T-helper 22 cell (primary cell): ENCODE measurements at places on chromosomes 4 and X.

GRCh38 chr4:125303058-125303457 lies 11.7 kb upstream of the FAT4 start:
- no peak for DNase-seq

DNA sequence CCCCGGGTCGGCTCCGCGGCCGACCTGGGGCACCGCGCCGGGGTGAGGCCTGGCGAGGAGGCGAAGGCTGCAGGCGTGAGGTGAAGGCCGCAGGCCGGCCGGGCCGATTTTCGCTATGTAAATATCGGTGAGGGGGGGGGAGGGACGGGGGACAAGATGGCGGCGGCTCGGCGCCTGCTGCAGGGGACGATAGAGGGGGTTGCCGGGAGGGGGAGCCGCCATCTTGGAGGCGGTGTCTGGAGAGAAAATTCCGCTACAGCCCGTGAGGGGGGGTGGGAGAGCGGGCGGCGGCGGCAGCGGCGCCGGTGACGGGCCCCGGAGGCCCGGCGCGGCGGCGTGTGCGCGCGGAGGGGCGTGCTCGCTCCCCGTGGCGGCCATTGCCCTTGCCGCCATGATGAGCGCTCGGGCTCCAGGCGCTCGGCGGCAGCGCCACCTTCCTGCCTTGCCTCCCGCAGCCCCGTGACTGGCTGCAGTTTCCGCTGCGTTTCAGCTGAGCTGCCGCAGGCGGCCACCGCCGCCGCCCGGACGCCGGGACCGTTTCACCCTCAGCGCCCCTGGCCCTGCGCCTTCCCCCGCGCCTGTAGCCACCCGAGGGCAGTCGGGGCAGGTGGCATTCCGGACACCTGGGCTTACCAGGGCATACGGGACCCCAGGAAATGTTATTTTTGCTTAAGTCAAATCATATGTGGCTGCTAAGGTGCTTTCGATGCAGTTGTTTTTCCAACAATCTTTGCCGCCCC lies 692 bp downstream of the ZFX start:
- peak; percentile 90 for DNase-seq

GRCh38 chr4:6771229-6771671 lies 11.3 kb upstream of the KIAA0232 start:
- no peak for DNase-seq

GRCh38 chrX:24672701-24673190 lies 21.0 kb upstream of the POLA1 start:
- no peak for DNase-seq

DNA sequence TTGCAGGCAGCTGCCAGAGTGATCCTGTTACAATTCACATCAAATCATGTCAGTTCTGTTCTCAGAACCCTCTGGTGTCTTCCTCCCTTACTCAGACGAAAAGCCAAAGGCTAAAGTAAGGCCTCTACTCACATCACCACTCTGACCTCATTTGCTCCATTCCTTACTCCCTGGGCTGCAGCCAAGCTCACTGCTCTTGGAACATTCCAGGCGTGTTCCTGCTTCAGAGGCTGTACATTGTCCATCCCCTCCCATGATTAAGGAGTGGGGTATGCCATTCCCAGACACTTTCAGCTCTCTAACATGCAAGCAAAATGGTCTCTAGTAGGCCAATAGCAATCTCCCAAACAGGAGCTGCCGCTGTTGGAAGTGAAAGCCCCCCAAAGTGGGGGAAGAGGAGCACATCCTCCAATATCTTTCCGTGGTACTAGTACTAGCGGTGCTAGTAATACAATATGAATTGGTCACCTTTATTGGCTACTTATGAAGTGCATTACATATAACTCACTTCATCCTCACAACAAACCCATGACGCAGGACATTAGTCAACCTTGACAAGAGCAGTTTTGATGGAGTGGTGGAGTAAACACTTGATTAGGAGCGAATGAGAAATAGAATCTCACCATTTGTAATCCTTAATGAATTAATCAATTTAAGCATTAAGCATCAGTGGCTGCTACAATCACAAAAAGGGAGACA lies 15.0 kb downstream of the GAB3 start:
- DNase-seq, result no peak

- DNase-seq, result no peak
Measured at GRCh38 chrX:115901241-115901640, 269.3 kb upstream of the AGTR2 start.

GRCh38 chrX:93585661-93586060 lies 87.7 kb downstream of the NAP1L3 start:
- no peak for DNase-seq
